LNCaP clone FGC (cell line): ENCODE measurements at places on chromosomes 1 and 21.

DNA sequence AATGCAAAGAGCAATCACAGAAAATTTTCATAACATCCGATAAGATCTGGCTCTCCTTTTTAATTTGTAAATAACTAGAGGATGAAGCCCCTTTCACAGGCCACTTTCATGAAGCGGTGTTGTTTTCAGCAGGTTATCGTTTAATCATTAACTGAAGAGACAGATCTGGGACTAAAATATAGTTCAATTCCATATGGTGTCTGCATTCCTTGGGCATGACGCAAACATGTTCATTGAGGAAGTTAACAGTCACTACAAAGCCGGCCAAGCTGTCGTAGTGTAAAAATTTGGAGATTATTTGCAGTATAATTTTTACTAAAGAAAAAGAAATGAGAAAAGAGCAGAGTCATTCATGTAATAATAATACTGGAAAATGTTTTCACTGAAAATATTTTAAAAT lies 565.2 kb upstream of the ADAMTS5 start:
- no peak for DNase-seq

GRCh38 chr1:6108937-6109614 lies 63.4 kb downstream of the KCNAB2 start:
- peak; percentile 8 for DNase-seq

- no peak for DNase-seq
Observed at GRCh38 chr1:171984850-171985485, 143.7 kb downstream of the DNM3 start.

DNA sequence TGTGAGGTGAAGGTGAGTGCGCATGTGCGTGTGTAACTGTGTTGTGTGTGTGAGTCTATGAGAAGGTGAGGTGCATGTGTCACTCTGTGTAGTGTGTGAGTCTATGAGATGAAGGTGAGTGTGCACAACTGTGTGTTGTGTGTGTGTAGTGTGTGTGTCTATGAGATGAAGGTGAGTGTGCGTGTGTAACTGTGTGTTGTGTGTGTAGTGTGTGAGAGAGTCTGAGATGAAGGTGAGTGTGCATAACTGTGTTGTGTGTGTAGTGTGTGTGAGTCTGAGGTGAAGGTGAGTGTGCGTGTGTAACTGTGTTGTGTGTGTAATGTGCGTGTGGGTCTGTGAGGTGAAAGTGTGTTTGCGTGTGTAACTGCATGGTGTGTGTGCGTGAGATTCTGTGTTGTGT lies 154.0 kb downstream of the FOXD2 start:
- no peak for DNase-seq

GRCh38 chr1:187396226-187396625 lies 567.5 kb downstream of the PLA2G4A start:
- peak; percentile 56 for DNase-seq

- no peak for DNase-seq
Observed at GRCh38 chr1:47650611-47651010, 212.8 kb downstream of the FOXD2 start.

- DNase-seq = no peak
Observed at GRCh38 chr21:31566611-31567010, 92.9 kb upstream of the SOD1 start.

DNA sequence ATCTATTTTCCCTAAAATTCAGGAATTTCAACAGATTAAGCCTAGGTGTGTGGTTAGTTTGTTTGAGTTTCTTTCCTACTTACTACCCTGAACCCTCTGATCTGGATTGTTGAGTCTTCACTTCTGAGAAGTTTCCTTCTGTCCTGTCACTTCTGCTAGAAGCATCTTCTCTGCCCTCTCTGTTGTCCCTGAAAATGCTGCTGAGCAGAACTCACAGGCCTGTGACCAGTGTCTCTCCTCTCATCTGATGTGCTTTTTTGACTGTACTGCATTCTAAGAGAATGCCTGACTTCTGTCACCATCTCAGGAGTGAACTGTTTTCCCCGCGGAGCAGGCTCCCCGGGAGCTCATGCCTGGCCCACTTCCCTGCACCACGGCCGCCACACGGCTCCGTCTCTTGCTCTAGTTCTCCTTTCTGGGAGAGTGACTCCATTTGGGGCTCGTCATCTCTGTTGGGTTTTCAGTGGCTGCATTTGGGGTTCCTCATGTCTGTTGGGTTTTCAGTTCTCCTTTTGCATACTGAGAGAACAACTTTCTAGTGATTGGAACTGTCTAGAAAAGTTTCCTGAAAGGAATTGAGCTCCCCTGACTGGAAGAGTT lies 77.9 kb downstream of the POFUT2 start:
- DNase-seq = no peak

DNA sequence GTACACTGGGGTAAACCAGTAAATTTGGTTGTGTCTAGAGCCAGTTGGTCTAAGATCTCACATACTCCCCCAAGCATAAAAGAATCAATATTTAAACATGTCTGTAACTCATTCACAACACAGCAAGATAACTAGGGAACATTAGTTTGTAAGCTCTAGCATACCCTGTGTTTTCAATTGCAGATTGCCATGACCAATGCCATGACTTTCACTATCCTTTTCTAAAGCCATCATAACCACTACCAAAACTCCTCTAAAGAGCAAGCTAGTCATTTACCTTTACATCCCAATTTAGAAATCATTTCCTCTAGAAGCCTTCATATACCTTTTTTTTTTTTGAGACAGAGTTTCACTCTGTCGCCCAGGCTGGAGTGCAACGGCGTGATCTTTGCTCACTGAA lies 56.5 kb upstream of the PLA2G4A start:
- DNase-seq = no peak

GRCh38 chr1:181124291-181124751 lies 35.8 kb downstream of the IER5 start:
- no peak for DNase-seq

GRCh38 chr1:41496080-41497055 lies 11.9 kb upstream of the EDN2 start:
- peak; percentile 67 for DNase-seq

DNA sequence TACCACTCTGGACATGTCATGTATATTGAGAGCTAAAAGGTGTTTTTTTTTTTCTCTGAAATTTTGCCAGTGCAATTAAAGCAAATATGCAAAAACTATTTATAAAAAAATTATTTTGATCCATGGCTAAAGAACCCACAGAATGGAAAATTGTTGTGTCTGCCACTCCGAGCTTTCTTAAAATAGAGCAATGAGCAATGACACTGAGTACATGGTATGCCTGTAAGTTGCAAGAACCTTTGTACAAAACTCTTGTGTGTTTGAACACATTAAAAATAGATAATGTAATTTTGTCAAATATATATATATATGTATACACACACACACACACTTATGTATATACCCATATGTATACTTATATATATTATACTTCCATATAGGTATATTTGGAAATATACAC lies 1530.9 kb upstream of the B3GALT2 start:
- DNase-seq = no peak

GRCh38 chr1:53440633-53441032 lies 18.6 kb upstream of the DMRTB1 start:
- no peak for DNase-seq

DNA sequence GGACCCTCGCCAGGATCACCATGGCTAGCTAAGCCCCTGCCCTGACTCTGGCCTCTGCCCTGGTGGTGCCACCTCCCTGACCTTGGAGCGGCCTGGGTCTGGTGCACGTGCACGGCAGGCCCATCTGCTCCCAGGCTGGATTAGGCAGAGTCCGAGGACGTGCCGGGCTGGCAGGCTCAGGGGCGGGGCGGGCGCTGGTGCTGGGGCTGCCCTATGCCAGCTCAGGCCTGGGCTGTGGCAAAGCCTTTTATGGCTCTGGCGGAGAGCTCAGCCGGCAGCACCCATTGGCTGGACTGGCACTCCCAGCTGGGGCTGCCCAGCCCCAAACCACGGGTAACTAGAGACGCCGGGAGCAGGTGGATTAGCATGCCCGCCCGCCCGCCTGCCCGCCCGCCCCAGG lies 17.1 kb upstream of the EDN2 start:
- no peak for DNase-seq

DNA sequence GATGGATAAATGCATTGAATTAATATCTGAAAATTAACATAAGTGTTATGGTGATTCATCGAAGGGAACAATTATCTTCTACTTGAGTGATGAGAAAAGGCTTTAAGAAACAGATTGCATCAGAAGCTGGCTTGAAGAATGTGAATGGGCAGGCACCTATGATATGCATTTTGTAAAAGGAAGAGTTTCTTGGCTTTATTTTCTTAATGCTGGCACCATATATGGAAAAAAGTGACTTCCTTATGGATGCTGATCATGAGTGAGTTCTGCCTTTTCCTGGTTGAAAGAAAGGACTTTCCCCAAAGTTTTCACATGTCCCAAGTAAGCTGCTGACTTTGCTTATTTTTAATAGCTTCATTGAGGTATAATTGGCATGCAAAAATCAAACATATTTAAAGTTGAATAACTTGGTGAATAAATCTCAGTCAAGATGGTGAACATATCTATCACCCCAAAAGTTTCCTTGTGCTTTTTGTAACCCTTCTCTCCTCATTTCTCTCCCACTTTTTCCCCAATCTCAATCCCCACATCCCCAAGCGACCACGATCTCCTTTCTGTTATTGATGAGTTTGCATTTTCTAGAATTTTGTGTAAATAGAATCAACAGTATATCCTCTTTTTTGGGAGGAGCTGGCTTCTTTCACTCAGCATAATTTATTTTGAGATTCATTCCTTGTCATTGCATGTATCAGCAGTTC lies 74.2 kb downstream of the SPATA46 start:
- DNase-seq = no peak

DNA sequence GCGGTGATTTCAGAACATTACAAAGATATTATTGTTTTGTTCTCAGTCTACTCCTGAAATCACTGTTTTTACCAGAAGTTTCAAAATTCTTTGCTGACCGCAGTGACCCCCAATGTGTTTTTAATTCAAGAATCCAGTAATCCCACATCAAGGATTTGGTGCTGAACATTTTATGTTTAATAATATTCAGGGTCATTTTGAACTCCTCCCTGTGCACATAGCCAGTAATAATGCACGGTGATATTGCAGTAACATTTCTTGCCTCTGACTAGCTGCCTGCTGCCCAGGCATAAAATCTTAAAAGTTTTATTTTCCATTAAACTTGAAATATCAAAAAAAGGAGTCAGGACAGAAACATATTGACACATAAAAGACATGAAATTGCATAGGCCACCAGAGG lies 443.4 kb upstream of the NCAM2 start:
- no peak for DNase-seq

GRCh38 chr1:17419626-17420328 lies 19.7 kb downstream of the RCC2 start:
- no peak for DNase-seq

DNA sequence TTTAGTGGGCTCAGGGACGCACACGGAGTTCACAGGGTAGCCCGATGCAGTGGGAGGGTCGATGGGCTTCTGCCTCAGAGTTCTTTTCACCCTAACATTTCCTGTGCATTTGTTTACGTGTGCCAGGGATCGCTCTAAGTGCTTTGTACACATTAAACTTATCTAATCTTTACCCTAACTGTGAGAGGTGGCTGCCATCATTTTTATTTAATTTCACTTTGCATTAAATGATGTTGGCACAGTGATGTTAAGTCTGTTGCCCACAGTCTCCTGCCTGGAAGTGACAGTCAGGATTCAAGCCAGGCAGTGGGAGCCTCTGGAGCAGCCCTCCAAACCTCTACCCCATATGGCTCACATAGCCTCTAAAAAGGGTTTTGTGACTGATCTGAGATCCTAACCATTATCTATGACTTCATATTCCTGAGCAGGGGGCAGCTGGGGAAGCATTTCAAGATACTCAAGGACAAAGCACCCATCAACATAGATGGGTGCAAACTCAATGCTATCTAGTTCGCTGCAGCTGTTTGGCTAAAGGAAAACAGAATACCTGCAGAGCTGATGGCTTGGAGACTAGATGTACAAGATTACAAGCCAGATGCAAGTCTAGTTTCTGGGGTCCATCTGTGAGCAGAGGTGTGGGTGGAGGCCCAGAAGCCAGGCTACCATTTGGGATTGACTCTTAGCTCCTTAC lies 303.8 kb downstream of the DISC1 start:
- no peak for DNase-seq

DNA sequence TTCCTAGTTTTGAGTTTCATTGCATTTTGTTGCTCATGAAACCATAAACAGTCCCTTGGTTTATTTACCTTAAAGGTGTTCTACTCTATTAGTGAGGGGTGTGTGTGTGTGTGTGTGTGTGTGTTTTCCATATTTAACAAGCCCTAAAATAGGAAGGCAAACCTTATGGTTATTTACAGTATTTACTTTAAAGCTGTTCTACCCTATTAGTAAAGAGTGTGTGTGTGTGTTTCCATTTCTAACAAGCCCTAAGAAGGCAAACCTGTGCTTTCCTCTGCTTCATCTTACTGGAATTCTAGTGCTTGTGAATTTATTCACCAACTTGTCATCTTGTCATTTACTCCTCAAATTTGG lies 53.6 kb downstream of the CTTNBP2NL start:
- no peak for DNase-seq

GRCh38 chr1:23997812-23998211 lies 17.7 kb upstream of the SRSF10 start:
- no peak for DNase-seq

DNA sequence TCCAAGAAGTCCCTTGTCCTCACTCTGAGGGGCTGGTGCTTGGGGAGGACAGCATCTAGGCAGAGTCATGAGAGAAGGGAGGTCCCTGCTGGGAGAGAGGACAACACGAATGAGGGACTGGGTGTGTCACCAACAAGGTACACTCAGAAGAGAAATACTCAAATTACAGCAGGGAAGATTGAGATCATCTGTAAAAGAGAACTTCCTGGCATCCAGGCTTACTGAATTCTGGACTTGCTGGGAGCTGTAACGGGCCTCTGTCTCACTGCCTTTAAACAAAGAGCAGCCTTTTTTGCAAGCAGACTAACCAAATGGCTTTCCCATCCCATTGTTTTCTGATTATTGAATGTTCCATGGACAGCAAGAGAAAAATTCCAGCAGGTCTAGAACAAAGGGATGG lies 195.7 kb upstream of the RAB4A start:
- DNase-seq = no peak

GRCh38 chr1:119160866-119161265 lies 20.4 kb upstream of the WARS2 start:
- peak; percentile 41 for DNase-seq

DNA sequence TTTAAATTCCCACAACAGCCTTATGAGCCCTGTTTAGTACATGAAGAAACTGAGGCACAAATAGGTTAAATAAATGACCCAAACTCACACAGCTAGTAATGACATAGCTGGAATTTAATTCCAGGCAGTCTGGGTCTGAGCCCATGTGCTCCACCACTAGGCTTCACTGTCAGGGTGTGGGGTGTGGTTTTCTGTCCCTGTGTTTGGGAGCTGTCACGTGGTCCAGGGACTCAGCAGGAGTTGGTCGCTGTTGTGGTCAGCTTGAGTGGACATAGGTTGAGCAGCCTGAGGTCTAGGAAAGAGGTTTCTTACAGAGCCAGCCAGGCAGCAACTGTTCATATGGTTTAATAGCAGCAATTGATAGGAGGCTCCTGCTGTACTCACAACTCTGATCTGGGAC lies 28.0 kb upstream of the KCNA10 start:
- DNase-seq = no peak

GRCh38 chr1:68379085-68379478 lies 70.7 kb downstream of the RPE65 start:
- DNase-seq = no peak
